Right ventricle myocardium inferior (tissue), 1 donor: ENCODE measurements at places on chromosomes 3 and 15. TPM values are rescaled to one million over a fixed set of nuclear protein-coding genes. Genes with fewer than 3 reads are reported as not detected.

DNA sequence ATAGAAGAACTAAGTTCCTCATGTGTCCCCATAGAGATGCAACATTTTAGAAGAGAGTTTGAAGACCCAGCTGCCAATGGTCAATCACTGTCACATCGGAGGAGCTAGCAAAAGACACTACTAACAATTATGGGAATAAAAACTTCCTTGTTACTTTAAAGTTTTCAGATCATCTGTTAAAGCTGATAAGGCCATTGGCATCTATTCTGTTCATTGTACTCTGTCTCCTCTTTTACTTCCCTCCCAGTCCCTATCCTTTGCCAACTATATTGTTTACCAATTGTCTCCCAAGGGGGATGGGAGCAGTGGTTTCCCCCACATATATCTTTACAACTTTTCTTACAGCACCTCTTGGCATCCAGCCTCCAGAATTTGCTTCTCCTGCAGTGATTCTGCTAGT, 81.0 kb downstream of the FAM174B start:
- DNase-seq: no peak

GRCh38 chr3:143726727-143727126, 121.5 kb downstream of the SLC9A9 start:
- no peak for DNase-seq

DNA sequence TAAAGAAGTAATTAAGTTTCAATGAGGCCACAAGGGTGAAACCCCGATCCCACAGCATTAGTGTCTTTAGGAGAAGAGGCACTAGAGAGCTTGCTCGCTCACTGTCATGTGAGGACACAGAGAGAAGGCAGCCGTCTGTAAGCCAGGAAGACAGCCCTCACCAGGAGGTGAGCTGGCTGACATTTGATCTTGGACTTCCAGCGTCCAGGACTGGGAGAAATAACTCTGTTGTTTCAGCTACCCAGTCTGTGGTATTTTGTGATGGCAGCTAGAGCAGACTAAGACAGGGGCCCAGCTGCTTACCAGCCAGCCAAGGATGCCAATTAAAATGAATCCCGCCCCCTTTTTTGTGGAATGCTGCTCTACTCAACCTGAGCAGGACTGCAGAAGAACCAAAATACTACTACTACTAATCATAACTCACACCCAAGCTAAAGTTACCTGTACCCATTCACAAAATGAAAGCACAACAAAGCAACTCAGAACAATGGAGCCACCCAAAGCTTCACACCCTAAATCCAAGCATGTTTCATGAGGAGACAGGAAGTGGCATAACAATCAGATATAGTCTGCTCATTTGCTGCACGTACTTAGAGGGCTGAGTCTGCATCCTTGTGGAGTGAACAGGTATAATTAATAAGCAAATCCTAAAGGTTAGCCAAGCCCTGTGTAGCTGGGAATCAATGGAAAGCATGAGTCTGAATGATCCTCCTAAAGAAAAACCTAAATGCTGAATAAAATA, 35.6 kb upstream of the RHCG start:
- no peak for DNase-seq

DNA sequence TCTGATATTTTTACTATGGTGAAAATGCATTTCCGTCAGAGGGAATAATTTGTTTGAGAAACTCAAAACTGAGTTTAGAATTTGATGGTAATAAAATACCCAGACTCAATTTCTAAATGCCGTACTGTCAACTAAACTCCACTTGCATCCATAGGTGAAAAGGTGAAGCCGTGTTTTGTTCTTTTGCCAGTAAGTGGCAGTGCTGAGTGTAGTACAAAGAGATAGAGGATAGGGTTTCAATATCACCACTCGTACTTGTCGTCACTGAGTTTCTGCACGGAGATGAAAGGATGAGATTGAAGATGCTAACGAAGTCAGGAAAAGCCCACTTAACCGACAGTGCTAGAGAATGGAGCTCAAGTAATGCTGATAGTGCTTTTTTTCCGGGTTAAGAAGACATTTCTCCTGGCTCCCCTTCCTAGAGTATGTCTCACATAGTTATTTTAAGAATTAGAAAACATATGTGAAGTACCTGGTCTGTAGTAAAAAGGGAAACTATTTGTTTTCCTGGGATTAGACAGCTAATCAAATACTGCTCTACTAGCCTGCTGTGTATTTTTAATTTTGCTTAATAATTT, 345.1 kb downstream of the IL5RA start:
- no peak for DNase-seq

DNA sequence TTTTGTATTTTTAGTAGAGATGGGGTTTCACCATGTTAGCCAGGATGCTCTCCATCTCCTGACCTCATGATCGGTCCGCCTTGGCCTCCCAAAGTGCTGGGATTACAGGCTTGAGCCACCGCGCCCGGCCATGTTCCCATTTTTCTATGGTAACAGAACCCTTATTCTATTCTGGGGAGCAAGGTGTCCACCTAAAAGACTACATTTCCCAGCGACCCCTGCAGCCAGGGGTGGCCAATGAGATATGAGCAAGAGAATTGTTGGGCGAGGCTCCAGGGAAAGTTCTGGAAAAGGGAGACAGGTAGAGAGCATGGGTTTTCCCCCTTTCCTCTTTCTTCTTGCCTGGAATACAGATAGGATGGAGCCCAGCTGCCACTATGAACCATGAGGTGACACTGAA, 96.9 kb downstream of the LINGO1 start:
- no peak for DNase-seq

The ALDH1A2 gene
- total RNA-seq: 14.2 TPM

GRCh38 chr3:40901298-40901697, 298.0 kb upstream of the CTNNB1 start:
- DNase-seq: no peak

- no peak for DNase-seq
Observed at GRCh38 chr3:23106666-23107065, 96.5 kb upstream of the UBE2E2 start.

DNA sequence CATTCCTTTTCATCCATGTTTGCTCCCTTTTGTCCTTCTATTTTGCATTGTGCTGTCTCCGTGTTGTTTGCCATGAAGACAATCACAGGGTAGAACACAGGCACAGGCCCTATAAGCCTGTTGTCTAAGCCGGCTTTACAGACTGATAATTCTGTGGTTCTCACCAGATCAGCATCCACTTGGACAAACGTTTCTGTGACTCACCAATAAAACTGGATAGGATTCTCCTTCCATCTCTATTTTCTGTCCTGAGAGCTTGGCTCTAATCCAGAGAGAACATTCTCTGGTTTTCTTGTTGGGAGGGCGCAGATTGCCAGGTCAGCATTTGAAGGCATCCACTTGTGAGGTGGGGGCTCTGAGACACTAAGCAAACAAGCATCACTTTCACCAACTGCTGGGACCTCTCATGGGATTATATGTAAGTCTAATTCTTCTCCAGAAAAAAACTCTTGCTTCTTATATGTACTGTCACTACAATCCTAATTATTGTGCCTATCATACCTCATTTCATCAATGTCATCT, 101.6 kb downstream of the ERC2 start:
- DNase-seq: no peak
